ENCODE measurements at places on chromosomes 13 and 19.

GRCh38 chr19:30666301-30666803, 294.2 kb downstream of the ZNF536 start:
- peak; percentile 4 for DNase-seq

DNA sequence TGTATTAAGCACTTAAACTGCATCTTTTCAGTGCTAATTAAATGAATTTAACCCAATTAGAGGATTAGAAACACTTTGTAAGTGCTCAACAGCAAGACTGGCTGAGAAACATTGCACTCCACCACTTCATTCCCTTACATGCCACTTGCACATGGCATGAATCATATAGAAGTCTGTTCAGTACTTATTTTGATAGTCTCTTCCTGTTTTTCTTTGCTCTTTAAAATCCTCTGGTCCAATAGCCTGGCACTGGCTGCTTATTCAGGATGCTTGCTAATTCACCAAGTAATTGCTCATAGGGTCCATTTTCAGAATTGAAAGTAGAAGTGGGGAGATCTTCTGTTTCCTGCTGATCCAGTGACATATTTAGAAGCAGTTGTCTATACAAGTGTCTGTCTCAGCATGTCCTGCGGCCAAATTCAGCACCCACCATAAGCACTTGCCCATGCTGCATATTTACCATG, 900.1 kb downstream of the PCDH9 start:
- DNase-seq, result no peak

- DNase-seq, result no peak
Measured at GRCh38 chr13:43448605-43449336, 338.0 kb downstream of the ENOX1 start.

DNA sequence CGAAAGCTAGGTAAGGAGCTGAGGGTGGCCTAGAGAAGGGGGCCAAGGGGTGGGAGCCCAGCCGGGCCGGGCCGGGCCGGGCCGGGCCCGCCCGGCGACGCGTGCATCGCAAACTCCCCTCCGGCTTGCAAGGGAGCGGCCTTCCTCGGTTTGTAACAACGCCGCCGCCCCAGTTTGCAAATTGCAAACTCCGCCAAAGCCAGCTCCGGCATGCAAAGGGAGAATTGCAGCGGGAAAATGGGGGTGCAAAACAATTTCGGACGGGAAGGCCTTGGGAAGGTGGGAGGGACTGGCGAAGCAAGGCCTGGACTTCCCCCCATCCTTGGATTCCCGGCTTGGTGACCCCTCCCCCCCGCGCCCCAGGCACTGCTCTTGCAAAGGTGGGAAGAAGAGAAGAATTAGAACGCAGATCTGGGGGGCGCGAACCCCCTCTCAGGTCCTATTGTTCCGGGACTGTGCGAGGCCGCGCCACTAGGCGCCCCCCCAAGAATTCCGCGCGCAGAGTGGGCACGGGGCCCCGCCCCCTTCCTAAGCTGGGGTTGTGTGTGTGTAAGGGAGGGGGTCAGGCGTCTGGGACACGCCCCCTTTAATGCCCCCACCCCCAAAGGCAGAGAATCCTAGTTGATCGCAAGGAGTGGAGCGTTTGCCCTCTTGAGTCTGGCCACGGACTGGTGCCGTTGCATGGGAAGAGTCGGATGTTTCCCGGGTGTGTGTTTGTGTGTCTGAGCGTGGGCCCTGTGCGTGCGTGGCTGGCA, 926 bp downstream of the PRR12 start:
- no peak for DNase-seq

- DNase-seq, result no peak
Measured at GRCh38 chr13:48317511-48318376, 14.2 kb downstream of the RB1 start.

- no peak for DNase-seq
Measured at GRCh38 chr19:54882758-54883157, 8.7 kb downstream of the FCAR start.

DNA sequence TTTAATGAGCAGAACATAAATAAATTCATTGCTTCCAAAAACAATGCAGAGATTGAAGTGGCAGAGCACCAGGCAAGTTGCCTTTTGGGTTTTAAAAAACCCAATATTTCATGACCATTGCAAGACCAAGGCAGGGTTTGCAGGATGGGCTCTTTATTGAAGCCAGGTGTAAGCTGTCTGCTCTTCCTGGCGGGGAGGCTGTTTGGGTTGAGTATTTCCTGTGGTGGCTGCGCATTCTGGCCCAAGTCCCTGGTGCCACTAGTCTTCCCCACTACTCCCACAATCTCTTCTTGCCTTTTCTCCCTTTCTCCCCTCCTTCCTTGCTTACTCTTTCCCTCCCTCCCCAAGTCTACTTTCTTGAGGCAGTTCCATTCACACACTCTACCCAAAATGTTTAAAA, 116.4 kb downstream of the AKAP11 start:
- no peak for DNase-seq

DNA sequence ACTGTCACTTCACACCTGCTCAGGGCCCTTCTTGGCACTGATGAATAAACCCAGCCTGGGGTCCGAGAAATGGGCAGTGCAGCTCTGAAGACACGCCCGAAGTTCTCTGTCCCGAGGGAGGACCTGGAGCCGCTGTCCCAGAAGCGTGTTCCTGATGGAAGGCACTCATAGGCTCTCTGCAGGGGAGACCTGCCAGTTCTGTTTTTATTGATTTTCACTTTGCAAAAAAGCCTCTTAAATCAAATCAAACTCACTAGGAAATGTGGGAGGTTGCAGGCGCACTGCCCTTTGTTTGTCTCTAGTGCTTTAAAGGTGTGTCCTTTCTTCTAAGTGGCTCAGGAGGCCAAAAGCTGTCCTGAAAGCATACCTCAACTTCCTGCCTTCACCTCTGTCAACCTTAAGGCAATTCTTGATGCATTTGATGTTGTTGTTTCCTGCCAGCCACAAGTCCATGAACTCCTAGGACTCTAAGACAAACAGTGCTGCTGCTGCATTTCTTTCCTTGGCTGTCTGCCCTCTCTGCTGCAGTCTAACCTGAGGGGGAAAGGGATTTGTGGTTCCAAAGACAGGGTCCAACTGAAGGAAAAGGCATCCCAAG, 663.2 kb downstream of the UQCRFS1 start:
- DNase-seq, result no peak

DNA sequence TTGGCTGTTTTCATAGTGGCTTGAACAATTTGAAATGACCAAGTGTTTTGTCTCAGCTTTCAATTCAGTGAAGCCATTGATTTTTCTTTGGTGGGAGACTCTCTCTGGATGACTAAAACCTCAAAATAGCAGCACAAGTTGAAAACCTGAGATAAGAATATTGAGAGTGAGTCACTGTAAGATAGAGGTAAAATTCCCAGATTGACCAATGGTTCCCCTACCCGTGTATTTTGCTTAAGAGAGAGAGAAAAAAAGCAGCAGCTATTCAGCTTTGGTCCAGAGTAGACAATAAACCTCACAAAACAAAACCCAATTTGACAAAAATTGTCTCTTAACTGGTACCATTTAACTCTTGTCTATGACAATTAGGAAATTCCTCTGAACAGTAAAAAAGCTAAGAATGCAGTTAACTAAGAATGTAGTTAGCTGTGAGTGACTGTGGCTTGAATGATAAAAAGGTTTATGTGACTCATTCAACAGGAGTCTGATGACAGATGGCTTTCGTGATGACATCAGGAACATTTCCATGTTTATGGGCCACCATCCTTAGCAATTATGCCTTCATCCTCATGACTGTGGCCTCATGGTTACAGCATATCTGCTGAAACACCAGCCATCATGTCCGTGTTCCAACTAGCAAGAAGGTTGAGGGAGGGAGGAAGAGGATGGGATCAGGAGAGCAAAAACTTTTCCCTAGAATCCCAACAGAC, 356.9 kb downstream of the NDFIP2 start:
- DNase-seq, result no peak

- no peak for DNase-seq
Measured at GRCh38 chr19:5705552-5705951, 14.4 kb downstream of the LONP1 start.

GRCh38 chr19:39021063-39021462, 11.3 kb downstream of the FBXO27 start:
- DNase-seq, result no peak

- DNase-seq, result no peak
Measured at GRCh38 chr13:110431425-110432294, 124.6 kb downstream of the COL4A2 start.

GRCh38 chr19:7722231-7722651, 9.7 kb downstream of the CLEC4G start:
- no peak for DNase-seq

DNA sequence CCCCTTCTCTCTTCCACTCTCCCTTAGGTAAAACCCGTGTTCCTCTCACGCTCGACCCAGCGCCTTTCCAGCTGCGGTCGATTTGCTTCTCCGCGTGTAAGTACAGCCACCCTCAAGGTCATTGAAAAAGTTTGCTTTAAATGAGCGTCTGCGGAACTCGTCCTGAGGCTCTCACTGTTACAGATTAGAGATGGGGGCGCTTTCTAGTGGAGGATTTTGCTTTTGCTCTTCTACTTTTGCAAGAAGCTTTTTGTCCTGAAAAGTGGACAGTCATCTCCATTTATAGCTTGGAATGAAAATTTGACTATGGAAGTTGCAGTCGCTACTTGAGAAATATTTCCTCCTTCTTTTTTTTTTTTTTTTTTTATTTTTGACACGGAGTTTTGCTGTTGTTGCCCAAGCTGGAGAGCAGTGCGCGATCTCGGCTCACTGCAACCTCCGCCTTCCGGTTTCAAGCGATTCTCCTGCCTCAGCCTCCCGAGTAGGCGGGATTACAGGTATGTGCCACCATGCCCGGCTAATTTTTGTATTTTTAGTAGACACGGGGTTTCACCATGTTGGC, 595 bp upstream of the RAB20 start:
- DNase-seq, result no peak

DNA sequence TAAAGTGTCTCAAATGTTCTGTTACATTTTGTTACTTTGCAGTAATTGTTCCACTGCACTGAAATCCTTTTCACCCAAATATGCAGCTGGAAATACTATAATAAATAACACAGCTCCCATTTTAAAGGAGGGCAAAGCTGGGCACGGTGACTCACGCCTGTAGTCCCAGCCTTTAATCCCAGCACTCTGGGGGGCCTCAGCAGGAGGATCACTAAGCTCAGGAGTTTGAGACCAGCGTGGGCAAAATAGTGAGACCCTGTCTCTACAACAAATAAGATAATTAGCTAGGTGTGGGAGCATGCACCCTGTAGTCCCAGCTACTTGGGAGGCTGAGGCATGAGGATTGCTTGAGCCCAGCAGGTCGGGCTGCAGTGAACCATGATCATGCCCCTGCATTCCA, 7.5 kb upstream of the UBAC2 start:
- no peak for DNase-seq

- no peak for DNase-seq
Measured at GRCh38 chr19:10773969-10774368, 56.1 kb downstream of the DNM2 start.

GRCh38 chr13:104006625-104007075, 940.4 kb upstream of the SLC10A2 start:
- DNase-seq, result no peak

- DNase-seq, result peak; percentile 78
Measured at GRCh38 chr19:52897138-52897935, at the start of gene ZNF320. Gene ZNF320 (minus strand): TSS chr19:52897635. CDS start chr19:52890255, 7,380 bp downstream.

- DNase-seq, result no peak
Measured at GRCh38 chr13:35621989-35622388, 145.5 kb upstream of the MAB21L1 start.

DNA sequence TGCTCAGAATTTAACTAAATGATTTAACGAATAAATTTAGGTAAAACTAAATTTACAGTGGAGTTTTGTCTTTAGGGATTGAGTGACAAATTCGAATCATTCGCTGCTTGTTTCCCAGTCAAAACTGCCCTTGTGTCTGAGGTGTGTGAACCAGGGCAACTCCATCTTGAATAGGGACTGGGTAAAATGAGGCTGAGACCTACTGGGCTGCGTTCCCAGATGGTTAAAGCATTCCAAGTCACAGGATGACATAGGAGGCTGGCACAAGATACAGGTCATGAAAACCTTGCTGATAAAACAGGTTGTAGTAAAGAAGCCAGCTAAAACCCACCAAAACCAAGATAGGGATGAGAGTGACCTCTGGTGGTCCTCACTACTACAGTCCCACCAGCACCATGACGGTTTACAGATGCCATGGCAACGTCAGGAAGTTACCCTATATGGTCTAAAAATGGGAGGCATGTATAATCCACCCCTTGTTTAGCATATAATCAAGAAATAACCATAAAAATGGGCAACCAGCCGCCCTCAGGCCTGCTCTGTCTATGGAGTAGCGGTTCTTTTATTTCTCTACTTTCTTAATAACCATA, 10.2 kb upstream of the ANKRD10 start:
- DNase-seq, result no peak

- no peak for DNase-seq
Measured at GRCh38 chr19:45913874-45914830, at the start of gene NANOS2. Gene NANOS2 (minus strand): TSS chr19:45914778. CDS start chr19:45914693, 85 bp downstream.

- no peak for DNase-seq
Measured at GRCh38 chr13:44103429-44104196, 223.9 kb downstream of the LACC1 start.

- DNase-seq, result no peak
Measured at GRCh38 chr13:21075379-21076249, 14.2 kb upstream of the LATS2 start.

GRCh38 chr19:29704562-29705558, 10.2 kb downstream of the C19orf12 start:
- DNase-seq, result no peak

DNA sequence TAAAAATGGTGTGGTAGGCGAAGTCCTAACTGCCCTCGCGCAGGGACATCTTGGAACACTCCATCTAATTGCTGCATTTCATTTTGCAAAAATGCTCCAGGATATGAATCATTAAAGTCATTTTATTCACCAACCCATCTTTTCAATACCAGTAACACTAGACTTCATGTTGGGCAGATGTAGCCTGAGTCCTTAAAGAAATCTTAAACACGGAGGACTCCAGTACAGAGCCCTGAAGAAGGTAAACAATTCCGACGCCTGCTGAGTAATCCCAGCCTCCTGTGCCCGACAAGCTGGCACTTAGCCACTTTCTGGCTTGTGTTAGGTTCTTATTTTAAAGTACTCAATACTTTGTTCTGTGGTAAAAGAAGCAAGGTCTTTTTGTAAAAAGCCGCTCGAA, 58.0 kb upstream of the IRS2 start:
- no peak for DNase-seq

GRCh38 chr13:49234741-49235140, 13.0 kb upstream of the CDADC1 start:
- DNase-seq, result no peak

GRCh38 chr19:5417495-5418436, 37.5 kb upstream of the ZNRF4 start:
- DNase-seq, result no peak

- DNase-seq, result no peak
Measured at GRCh38 chr19:952680-953444, 27.0 kb downstream of the ARID3A start.

DNA sequence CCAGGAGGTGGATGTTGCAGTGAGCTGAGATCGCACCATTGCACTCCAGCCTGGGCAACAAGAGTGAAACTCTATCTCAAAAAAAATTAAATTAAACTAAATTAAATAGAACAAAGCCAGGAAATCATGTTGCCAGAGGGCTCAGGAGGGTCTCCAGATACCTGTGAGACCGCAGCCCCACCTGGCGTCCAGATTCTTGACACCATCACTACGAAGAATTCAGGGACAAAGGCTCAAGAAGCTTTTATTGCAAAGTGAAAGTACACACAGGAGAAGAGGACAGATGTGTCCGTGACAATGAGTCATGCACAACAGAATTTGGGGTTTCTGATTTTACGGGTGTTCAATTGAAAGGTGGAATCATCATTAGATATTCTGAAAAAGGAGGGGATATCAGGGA, 76.6 kb downstream of the STOML3 start:
- no peak for DNase-seq

- DNase-seq, result no peak
Measured at GRCh38 chr19:2332341-2333026, 4.0 kb downstream of the SPPL2B start.
